ENCODE measurements at places on chromosomes 3 and 15.

DNA sequence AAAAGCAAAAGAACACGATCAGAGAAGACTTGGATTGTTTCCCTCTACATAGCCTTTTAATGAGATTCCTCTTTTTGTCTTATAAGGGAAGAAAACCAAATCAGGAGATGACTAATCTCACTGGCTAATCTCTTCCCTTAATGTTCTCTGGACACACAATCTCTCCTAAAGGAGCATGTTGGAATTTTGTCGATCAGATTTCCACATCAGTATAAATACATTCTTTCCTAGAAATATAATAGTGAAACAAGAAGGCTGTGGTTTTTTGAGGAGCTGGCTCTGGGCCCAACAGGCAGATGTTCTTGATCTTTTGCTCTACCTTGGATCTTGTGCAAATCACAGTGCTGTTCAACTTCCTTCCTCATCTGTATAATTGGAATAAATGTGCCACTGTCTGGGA lies 94.0 kb downstream of the GTPBP8 start:
- DNase-seq = no peak

GRCh38 chr3:71518089-71518488 lies 65.4 kb downstream of the FOXP1 start:
- no peak for DNase-seq

- DNase-seq = no peak
Observed at GRCh38 chr15:65175511-65175910, 9.6 kb downstream of the CLPX start.

DNA sequence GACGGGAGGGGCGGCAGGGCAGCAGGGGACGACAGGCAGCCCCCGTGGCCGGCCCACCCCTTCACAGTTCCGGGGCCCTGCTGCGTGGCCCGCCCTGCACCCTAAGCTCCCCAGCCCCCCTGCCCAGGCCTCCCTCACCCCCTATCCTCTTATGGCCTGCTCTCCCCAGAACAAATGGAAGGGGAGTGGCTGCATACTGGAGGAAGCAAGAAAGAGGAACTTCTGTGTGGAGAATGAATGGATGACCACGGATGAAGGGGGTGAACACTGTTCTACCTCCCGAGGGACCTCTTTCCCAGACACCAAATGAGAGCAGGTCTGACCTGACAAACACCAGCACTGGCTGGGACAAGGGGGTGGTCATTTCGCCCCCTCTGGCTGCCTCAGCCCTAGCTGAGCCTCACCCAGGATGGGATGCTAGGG lies 25.0 kb downstream of the SEC61A1 start:
- DNase-seq = no peak

DNA sequence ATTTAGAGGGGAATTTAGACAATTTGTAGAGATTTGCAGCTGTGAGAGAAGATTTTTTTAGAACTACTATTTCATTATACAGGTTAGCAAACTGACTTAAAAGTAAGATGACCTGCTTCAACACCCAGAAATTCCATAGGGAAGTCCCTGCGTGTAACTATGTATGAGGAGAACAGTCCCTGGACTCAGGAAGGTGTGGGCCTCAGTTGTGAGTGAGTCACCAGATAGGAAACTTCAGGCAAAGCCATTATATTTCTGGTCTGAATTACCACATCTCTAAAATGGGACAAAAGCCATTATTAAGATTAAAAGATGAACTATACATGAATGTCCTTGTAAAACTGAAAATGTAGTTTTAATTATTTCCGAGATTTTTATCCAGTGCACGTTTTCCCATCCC lies 488.3 kb upstream of the GOLIM4 start:
- no peak for DNase-seq

- DNase-seq = no peak
Observed at GRCh38 chr3:142225885-142226215, 465 bp upstream of the GK5 start.

DNA sequence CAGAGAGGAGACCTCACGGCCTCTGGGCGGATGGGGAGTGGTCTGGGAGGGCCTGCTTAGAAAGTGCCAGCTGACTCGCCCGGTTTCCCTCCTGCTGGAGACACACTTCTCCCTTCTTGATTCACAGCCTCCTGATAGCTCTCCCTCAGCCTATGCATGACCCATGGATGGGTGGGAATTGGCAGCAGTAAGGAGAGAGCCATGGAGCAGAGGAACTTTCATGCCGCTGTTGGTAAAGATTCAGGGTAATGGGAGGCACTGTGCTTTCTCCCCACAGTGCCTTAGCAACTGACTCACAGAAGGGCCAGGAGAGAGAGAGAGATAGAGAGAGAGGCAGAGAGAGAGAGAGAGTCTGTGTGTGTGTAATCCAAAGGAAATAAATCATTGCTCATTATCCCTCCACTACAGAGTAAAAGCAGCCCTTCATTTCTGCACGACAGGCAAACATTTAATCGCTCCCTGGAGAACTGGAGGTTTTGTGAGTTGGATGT lies 82.8 kb downstream of the SEMA5B start:
- DNase-seq = no peak

DNA sequence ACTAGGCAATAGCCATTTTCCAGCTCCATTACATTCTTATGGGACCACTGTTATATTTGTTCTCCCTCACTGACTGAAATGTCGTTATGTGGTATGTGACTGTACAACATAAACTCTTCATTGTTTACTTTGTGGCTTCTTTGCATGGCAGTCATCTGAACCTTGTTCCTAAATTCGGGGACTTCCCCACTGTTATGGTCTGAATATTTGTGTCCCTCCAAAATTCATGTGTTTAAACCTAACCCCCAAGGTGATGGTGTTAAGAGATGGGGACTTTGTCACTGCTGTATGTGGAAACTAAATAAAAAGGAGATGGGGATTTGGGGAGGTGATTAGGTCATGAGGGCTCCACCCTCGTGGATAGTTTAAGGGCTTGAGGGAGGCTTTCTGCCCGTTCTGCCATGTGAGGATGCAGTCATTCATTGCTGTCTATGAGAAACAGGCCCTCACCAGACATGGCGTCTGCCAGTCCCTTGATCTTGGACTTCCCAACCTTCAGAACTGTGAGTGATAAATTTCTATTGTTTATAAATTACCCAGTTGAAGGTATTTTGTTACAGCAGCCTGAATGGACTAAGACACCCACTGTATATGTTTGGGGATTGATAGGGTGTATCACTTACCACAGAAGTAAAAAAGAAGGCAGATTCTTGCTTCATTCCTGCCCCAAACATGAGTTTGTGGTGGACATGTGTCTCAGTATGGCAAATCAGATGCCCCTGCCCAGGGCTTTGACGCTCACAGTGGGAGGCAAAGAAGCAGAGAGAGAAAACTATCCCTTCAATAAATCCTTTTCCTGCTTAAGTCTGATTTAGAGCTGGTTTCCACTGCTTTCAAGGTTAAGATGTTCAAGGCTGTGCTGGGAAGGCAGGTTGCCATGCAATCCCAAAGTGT lies 138.0 kb upstream of the UBE2E1 start:
- no peak for DNase-seq

GRCh38 chr15:72271221-72271620 lies 1.1 kb downstream of the PARP6 start:
- no peak for DNase-seq

DNA sequence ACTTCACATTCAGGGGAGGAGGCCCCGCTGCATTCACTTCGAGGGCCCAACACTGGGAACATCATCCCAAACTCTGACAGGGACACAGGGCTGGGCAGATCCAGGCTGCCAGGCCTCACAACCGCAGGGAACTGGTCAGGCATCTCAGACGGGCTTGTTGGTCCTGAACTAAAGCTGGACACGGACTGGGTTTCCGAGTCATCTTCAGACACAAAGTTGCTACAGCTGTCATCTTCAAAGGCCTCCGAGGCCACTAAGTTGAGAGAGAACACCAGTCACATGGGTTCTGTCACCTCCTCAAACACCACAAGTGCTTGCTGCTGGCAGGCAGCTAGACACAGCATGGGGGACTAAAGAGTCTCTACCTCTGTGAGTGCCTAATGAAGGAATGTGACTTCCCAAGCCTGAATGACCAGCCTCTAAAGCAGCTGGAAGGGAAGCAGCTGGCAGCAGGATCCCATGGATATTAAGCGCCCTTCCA lies 50.9 kb downstream of the CAPN7 start:
- DNase-seq = no peak

DNA sequence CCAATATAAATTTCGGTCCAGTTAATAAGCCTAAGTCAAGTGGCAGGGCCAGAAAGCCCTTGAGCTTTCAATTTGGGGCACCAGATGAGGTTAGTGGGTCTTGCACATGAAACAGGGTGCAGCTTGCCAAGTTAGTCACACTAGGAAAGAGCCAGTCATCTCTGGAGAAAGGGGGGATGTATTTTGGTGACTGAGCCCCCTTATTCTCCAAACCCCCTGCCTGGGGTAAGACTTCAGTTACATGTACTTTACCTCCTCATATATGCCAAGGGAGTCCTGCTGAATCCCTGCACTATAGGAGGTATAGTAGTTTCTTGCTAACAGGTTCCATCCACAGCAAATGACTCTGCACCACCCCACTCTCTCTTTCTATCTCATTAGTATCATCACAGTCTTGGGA lies 62.7 kb downstream of the TIGIT start:
- DNase-seq = no peak

- DNase-seq = no peak
Observed at GRCh38 chr3:151312972-151313371, 3.6 kb downstream of the GPR87 start.

GRCh38 chr3:130073582-130073981 lies 8.0 kb upstream of the ALG1L2 start:
- no peak for DNase-seq

GRCh38 chr15:82571722-82572222 lies 31.5 kb upstream of the RPS17 start:
- DNase-seq = no peak

All from stimulated activated CD4-positive, alpha-beta T cell treated with anti-CD3 and anti-CD28 coated beads, Interleukin-1b, Interleukin-23, amount 100 ng/mL, for 1 hour (primary cell).